Ecto neural progenitor cell (in vitro differentiated cells): ENCODE measurements at places on chromosomes 11 and 22.

GRCh38 chr22:46081831-46082210 lies 68.5 kb upstream of the PPARA start:
- no peak for DNase-seq

- DNase-seq = no peak
Observed at GRCh38 chr11:99148352-99148751, 127.6 kb downstream of the CNTN5 start.

DNA sequence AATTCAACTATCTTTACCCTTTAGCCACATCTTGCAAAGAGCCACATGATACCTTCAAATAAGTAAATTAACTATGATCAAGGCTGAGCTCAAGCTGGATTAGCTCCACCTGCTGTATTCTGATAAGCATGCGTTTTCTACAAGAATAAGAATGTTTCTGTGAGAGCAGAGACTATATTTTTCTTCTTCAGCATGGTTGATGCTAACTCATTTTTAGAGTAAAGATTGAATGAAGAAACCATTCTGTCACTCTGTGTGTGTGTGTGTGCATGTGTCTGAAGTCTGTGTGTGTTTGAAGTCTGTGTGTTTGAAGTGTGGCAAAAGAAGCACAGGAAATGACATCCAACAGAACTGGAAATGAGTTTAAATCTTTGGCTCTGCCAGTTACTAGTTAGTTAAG lies 12.0 kb upstream of the LAYN start:
- no peak for DNase-seq

- no peak for DNase-seq
Observed at GRCh38 chr11:13972043-13972910, 9.8 kb downstream of the SPON1 start.

- DNase-seq = no peak
Observed at GRCh38 chr11:23990346-23991164, 506.3 kb upstream of the LUZP2 start.

- DNase-seq = peak; percentile 34
Observed at GRCh38 chr22:47623066-47623762, 860.8 kb downstream of the TBC1D22A start.

DNA sequence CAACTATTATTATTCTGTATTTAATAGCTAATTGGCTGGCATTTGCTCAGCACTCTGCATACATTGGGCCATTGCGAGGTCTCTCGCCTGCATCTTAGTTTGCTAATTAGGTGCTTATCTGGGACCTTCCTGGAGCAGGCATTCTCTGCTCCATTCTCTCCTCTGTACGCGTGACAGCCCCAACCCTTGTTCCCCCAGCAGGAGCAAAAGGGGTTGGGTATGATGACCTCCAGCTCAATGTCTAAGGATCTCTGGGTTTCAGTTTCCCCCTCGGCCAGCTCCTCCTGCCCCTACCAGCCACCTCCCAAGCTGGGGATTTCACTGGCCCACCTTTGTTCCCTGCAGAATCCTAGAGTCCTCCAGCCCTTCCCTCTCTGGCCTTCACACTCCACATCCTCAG lies 9.7 kb upstream of the LGALS2 start:
- no peak for DNase-seq

DNA sequence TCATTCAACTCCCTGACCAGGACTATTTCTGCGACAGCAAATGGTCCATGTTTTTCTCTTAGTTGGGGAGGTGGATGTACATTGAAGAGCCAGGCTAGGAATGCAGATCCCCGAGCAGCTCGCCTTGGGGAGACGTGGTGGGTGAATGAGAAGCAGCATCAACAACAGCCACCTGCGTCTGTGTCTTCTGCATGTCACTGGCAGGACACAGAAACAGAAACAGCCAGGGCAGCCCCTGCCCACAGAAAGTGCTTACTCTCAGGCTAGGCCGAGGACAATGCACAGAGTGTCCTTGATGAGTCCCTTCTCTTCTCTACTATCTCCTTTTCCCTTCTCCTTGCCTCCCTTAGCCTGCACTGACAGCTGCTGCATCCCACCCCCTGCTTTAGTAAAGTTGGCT lies 541.9 kb upstream of the CADM1 start:
- no peak for DNase-seq

GRCh38 chr11:15716550-15716949 lies 601.8 kb downstream of the INSC start:
- no peak for DNase-seq

DNA sequence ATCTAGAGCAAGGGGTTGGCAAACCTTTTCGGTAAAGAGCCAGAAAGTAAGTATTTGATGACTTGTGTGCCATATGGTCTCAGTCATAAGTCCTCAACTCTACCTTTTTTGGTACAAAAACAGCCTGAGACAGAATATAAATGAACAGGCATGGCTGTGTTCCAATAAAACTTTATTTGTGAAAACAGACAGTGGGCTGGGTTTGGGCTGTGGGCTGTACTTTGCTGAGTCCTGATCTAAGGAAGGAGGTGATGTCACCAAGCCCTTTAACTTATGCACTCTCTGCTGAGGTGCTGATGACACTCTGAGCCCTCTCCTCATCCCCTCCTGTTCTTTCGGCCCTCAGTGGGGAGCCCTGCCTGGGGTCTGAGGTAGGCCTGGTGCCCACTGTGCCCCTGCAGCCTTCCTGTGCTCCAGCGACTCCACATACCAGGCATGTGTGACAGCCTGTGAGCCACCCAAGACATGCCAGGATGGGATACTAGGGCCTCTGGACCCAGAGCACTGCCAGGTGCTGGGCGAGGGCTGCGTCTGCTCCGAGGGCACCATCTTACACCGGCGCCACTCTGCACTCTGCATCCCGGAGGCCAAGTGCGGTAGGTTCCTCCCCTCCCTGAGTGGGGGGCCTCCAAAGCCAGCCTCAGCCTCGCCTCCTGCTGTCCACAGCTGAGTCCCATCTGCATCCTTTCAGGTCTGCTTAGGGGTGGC lies 85.9 kb upstream of the MYOD1 start:
- DNase-seq = no peak

DNA sequence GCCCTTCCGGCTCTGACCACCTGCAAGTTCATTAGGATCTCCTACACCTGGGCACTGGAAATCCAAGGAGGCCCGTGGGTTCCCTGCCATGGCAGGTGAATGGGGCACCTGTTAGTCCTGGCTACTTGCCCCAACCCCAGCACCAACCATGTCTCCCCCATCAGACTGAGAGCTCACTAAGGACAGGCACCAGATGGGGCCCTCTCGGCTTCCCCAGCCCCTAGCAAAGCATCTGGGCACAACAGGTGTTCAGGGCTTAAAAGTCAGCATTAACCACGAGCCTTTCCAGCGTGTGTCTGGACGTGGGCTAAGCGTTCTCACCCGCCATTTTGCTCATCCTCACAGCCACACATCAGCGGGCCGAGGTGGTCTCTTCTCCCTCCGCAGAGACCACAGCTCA lies 2.2 kb downstream of the SULT4A1 start:
- DNase-seq = no peak

GRCh38 chr11:124174001-124174583 lies 9.1 kb upstream of the OR10D3 start:
- no peak for DNase-seq

- DNase-seq = no peak
Observed at GRCh38 chr11:86421946-86422345, 47.3 kb downstream of the CCDC81 start.

GRCh38 chr11:86663761-86664160 lies 8.7 kb downstream of the ME3 start:
- DNase-seq = no peak

- peak; percentile 55 for DNase-seq
Observed at GRCh38 chr11:57210781-57211180, 26.3 kb downstream of the APLNR start.

- no peak for DNase-seq
Observed at GRCh38 chr11:94853836-94854235, 85.7 kb downstream of the AMOTL1 start.

GRCh38 chr11:126433244-126433846 lies 77.9 kb downstream of the ST3GAL4 start:
- no peak for DNase-seq

DNA sequence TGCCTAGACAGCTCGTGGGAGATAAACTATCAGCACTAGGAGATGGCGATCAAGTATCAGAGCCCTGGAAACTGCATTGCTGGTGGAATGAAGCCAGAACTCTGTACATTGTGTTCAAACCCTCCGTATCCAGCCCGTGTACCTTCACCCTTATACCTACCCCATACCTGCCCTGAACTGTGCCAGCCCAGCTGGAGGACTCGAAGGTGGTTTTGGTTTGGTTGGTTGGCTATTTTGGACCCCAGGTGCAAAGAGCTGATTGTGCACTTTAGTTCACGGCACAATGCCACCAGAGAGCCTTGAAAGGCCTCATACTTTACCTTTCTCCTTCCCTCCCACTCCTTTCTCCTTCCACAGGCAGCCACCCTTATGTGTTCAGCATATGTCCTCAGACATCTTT lies 16.0 kb downstream of the FAM83F start:
- no peak for DNase-seq

GRCh38 chr11:88064097-88064705 lies 111.0 kb downstream of the RAB38 start:
- DNase-seq = no peak

GRCh38 chr11:68340784-68341556 lies 28.6 kb downstream of the LRP5 start:
- no peak for DNase-seq

GRCh38 chr11:98194611-98195010 lies 826.1 kb upstream of the CNTN5 start:
- DNase-seq = no peak
